ENCODE measurements at places on chromosomes 16 and 17.

DNA sequence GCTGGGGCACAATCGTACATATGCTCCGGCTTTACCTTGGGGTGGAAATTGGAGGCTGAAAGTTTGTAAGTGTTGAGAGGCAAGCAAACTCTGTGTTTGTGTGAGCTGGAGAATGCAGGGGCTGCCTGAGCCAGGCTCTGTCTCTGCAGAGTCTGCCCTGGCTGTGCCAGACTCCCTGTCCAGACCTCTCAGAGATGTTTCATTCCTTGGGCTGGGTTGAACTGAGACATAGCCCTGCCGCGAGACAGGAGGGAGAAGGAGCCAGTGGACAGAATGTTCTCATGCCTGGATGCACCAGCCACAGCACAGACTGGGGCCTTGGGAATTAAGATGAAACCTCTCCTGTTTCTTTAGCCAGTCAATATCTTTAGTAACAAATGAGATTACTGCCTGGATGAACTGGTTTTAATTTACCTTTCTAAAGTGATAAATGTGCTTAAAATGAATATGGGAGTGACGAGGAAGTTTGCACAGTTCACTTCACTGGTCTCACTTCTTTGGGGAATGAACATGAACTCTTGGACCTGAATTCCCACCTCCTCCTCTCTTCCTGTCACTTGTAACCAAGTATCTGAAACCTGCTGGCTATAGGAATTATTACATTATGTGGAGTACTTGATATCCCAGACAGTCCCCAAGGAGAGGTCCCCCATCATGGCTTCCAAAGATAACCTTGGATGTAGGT is 40.1 kb downstream of the YPEL2 start:
- DNase-seq: no peak

DNA sequence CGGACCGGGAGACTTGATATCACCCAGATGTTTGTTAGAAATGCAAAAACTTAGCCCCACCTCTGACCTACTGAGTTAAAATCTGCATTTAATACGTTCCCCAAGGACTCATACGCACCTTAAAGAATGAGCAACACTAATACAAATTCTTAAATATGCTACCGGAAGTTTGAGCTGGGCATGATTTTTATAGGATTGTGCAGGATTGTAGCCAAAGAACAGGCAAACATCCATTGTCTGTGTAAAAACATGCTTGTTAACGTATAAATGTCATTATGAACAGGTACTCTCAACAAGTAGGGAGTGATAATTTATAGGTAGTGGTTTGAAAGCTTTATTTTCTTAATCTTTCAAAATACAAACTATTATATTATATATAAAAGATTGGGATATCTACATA is 22.3 kb upstream of the COX10 start:
- no peak for DNase-seq

- no peak for DNase-seq
Observed at GRCh38 chr17:46836500-46836899, 14.9 kb upstream of the WNT9B start.

DNA sequence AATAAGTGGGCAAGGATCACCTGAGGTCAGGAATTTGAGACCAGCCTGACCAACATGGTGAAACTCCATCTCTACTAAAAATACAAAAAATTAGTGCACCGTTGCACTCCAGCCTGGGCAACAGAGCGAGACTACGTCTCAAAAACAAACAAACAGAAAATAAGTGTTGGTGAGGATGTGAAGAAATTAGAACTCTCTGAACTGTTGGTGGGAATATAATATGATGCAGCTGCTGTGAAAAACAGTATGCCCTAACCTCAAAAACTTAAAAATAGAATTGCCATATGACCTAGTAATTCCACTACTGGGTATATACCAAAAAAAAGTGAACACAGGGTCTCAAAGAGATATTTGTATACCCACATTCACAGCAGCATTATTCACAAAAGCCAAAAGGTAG is 26.1 kb downstream of the GLG1 start:
- DNase-seq: no peak

DNA sequence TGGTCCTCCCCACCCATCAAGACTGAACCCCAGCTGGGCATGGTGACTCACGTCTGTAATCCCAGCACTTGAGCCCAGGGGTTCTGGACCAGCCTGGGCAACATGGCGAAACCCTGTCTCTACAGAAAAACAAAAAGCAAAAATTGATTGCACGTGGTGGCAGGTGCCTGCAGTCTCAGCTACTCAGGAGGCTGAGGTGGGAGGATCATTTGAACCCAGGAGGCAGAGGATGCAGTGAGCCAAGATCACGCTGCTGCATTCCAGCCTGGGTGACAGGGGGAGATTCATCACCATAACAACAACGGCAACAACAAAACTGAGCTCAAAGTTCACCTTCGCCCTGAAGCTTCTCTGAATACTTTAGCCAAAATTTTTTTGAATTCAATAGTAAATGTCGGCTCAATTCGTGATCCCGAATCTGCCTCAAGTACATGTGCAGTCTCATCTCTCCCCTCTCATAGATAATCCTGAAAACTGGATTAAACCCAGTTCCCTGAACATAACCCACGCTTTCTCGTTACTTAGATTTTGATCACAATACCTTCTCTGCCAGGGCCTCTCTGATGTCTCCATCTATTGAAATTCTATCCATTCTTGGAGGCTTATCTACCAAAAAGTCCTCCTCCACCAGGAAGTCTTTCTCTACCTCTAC is 13.5 kb upstream of the MYH10 start:
- no peak for DNase-seq

DNA sequence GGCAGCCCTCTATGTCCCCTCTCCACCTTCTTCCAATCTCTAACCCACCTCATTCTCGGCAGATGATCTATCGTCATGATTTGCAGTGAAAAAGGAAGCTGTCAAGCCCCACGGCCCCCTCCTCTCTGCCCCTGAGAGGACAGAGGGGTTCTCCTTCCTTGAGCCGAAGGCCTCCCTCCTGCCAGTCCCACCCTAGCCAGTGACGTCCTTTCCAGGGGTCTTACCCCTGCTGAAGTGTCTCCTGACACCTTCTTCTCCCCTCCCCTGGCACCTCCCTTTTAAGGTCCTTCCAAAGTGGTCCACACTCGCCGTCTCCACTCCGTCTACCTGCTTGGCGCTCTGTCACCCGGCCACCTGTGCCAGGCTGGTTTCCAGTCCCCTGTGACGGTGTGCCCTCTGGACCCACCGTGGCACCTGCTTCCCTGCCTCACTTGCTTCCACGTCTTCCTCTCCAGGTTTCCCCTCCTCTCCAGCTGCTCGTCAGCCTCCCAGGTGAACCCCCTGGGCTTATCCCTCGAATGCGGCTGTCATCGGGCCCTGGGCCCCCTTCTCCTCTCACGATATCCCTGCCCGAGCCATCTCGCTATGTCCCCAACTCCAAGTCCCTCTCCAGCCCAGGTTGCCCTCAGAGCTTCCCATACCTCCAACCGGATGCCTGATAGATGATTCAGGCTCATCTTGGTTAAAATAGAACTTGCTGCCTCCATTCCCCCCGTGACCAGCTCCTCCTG is 5.7 kb downstream of the CCDC102A start:
- DNase-seq: no peak

DNA sequence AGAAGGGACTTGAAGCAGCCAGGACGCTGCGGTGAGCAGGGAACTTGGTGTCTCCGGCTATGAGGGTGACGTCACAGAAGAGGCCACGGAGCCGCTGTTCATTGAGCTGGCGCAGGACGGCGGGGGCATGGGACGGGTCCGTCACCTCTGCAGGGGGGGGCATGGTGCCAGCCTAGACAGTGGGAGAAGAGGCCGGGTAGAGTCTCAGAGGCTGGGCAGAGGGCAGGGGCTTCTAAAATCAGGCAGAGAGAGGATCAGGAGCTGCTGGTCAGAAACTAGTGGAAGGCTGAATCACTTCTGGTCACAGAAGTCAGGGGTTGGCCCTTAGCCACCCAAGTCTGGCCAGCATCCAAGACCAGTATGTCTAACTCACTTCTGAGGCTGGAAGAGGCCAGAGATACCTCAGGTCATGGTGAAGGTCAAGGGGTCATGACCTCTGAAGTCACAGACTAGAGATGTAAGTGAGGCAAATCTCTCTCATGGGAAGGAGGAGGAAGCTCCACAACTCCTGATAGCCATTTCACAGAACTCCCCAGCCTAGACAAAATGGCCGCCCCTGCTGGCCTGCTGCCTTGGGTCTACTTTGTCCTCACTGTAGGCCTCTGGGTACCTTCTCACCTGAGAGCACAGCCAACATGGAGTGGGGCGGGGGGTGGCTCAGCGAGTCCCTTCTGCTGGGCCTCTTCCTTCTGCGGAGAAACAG is 12.6 kb downstream of the ZBTB4 start:
- DNase-seq: no peak

DNA sequence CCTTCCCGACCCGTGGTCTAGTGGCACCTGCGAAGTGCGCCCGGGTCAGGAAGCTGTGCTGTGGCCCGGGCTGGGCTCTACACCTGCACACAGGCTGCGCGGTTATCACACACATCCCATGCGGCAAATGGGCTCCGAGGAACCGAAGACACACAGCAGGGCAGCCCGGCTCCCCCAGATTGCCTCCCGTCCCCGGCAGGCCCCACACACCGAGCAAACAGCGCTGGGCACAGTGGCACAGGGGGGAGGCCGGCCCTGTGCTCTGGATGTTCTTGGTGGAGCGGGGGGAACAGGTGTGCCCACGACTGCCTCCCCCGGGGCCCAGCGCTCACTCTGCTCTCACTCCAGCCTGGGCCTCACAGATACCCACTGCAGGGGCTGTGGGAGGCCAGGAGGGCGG is 28.9 kb upstream of the PABPN1L start:
- DNase-seq: no peak
